ENCODE measurements at places on chromosomes 16 and 17. TPM values are rescaled to one million over a fixed set of nuclear protein-coding genes. Genes with fewer than 3 reads are reported as not detected.

Gene CCL7
- total RNA-seq: not detected

Gene SLC22A31
- total RNA-seq: 0.72 TPM

Gene NATD1
- not detected for total RNA-seq

Gene IGFALS
- not detected for total RNA-seq

Gene CPNE7
- total RNA-seq: 9.6 TPM

Gene VWA3A
- not detected for total RNA-seq

Gene KRT27
- not detected for total RNA-seq

Gene CRHR1
- total RNA-seq: not detected

Gene SPNS3
- 1.3 TPM for total RNA-seq

Gene NPIPA3
- 0.43 TPM for total RNA-seq

Gene ICAM2
- not detected for total RNA-seq

Gene CACNG3
- total RNA-seq: not detected

Gene TBC1D3E
- total RNA-seq: not detected

- no peak for DNase-seq
Observed at GRCh38 chr16:78566397-78567073, 467.1 kb downstream of the WWOX start.

DNA sequence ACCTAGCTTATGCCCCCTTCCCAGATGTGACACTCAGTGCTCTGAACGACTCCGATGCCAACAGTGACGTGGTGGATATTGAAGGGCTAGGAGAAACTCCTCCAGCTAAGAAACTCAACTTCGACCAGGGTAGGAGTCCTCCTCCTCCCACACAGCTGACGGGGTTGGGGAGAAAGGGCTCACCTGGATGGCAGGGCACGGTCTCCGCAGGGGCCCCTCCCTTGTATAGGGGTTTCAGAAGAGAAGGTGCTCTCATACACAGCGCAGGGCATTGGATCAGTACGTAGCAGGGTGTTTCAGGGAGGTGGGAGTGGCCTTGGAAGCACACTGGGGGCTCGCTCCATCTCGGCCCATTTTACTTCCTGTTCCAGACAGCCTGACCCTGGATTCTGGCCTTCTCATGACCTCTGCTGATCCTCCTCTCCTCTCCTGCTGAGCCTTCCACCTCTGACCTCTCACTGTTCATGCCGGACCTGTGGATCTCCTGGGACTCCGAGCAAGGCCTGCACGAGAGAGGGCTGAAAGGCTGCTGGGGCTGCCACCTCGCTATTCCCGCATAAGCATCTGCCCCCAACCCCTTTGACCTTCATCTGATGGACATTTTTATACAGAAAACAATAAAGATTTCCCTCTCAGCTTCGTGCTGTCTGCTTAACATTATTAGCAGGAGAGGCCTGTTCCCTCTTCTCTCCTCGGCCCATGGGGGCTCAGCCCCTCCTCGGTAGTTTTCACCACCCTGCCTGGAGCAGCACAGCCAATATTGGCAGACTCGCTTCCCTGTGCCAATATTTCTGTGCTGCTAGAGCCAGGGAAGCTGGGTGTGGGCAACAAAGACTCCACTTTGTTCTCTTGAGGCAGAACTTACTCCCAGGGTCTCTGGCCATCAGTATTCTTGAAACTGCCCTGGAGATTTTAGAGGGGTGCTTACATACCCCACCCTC lies 4.7 kb downstream of the RNASEK start:
- no peak for DNase-seq

DNA sequence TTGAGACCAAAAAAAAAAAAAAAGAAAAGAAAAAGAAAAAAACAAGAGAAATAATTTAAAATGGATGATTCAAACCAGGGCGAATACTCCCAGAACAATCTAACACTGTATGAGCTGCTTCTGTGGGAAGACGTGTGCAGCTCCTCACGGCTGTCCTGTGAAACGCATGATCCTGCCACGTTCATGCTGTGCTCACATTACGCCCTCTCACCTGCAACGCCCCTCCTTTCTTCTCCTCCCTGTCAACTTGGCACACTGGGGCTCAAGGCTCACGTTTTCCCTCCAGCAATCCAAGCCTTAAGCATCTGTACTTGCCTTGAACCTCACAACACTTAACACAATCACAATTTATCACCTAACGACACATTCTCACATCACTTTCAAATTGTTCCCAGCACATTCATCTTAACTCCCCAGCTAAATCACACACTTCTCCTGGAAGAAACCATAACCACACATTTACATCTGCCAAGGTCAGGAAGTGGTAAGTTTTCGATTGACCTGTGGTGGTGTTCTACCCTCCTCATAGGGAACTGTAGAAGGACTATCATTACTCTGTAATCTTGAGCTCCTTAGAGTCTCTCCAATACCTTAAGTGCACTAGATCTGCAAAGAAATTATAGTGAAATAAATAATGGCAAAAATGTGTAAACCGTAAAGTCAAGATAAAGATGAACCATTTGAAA lies 29.1 kb downstream of the MBTPS1 start:
- no peak for DNase-seq

DNA sequence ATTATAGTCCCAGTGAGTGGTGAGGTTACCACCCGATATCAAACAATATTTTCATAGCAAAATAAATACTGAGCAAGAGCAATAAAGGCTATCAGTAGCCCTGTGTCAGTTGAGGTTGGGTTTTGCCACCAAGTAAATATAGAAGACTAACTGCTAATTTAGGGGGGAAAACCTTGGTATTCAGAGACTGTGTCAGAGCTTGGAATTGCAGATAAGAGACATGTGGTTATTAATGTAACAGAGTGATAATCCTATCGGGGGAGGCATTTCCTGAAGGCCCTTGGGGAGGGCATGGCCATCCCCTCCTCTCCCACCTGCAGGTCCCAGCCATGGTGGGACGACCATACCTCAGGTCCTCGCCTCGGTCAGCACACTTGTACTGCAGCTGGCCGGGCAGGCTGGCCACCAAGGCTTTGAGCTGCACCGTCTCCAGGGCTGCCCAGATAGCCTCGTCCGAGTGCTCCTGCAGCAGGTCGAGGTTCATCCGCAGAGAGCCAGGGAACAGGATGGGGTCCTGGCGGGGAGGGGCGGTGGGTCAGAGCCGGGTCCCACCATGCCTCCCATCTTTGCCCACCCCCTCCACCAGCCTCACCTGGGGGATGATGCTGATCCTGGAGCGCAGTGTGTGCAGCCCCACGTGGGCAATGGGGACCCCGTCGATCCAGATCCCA lies 68.9 kb downstream of the ABCC6 start:
- no peak for DNase-seq

- DNase-seq: no peak
Observed at GRCh38 chr17:8052256-8053252, 13.7 kb downstream of the ALOX15B start.

DNA sequence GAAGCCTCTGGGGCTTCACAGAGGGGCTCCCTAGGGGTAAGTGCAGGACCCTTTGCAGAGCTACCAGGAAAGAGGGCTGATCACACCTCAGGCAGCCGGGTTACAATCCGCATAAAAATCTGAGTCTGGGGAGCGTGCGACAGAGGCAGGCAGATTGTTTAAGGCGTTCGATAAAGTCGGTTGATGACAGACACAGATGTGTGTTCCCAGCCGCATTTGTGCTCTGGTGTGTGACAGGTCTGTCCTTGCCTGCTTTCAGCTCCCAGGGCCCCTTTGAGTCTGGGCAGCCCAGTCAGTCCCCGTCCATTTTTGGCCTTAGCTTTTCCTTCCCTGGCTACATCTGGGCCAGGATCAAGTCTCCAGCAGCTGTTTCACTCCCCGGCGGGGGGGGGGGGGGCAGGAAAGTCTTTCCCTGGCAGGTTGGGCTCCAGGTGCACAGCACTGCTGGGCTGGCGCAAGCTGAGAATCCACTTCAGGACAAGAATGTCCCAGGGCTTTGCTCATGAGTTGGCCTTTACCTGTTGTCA lies 1.3 kb upstream of the ZACN start:
- DNase-seq: no peak

GRCh38 chr17:9905902-9906301 lies 831 bp upstream of the RCVRN start:
- peak; percentile 52 for DNase-seq

GRCh38 chr16:17105239-17105797 lies 365.4 kb downstream of the XYLT1 start:
- no peak for DNase-seq

DNA sequence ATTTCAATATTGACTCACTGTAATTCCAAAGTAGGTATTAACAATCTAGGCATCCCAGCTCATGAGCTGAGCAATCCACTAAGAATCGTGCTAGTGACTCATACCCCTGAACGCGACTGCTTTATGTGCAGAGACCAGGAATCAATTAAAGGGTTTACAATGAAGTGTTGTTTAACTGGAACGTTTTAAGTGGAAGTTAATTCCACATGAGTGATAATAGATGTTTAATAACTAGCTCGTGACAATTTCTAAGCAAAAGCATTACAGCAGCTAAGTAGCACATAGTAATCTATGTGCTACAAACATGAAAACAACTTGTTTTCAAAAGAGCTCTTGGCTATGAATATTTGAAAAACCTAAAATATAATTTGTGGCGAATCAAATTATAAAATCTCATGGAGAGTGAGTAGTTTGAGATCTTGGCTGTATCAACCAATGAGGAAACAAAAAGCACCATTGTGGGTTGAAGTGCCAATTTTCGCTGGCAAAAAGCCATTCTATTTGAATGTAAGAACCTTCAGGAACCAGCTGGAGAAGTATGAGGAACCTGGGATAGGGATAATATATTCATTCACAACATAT lies 9.4 kb downstream of the GJC1 start:
- DNase-seq: peak; percentile 83

- no peak for DNase-seq
Observed at GRCh38 chr16:64132759-64133361, 989.0 kb downstream of the CDH11 start.

DNA sequence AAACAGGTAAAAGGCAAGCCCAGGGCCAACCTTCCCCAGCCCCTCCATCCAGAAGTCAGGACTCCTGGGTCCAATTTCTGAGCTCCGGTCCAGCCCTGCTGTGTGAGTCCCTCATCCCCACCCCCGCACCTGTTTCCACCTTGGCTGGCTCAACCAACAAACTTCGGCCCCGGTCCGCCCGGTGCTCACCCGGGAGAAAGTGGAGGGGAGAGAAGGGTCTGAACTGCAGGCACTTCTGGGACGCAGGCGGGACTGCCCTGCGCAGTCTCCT lies 541 bp downstream of the RHBDF2 start:
- DNase-seq: no peak

- no peak for DNase-seq
Observed at GRCh38 chr16:82672676-82673075, 45.9 kb downstream of the CDH13 start.
